ENCODE measurements at places on chromosomes 16 and 17. TPM values are rescaled to one million over a fixed set of nuclear protein-coding genes. Genes with fewer than 3 reads are reported as not detected.

The C16orf74 gene
- 0.13 TPM for polyA plus RNA-seq

The RRAD gene
- polyA plus RNA-seq, result 293 TPM

The IGSF6 gene
- 0.15 TPM for polyA plus RNA-seq

The ARHGAP44 gene
- 0.99 TPM for polyA plus RNA-seq

DNA sequence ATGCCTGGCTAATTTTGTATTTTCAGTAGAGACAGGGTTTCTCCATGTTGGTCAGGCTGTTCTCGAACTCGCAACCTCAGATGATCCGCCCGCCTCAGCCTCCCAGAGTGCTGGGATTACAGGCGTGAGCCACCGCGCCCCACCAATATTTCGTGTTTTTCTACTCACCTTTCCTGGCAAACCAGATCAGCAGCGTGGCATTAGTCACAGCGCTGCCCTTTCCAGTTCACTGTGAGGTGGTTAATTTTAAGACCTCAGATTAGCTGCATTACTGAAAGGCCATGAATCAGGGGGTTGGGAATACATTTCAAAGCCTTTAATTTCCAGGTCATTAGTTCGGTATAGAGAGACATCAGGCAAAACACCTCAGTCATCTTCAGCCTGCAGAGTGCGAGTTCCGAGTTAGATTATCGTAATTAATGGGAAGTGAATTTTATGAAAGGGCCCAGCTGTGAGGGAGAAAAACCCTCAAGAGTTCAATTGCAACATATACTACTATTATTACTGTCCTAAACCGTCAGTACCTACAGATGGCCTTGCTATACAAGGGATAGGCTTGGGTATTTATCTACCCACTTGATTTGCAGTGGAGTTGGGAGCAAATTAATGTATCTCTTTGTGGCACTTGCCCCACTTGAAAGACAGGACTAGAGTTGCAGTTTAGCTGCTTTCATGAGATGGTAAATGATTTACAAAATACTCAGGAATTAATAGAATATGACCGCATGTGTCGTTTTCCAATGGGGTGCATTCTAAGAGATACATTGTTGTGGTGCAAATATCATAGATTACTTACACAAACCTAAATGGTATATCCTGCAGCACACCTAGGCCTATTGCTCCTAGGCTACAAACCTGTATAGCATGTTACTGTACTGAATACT is 2.1 kb upstream of the USP32 start:
- DNase-seq, result no peak

DNA sequence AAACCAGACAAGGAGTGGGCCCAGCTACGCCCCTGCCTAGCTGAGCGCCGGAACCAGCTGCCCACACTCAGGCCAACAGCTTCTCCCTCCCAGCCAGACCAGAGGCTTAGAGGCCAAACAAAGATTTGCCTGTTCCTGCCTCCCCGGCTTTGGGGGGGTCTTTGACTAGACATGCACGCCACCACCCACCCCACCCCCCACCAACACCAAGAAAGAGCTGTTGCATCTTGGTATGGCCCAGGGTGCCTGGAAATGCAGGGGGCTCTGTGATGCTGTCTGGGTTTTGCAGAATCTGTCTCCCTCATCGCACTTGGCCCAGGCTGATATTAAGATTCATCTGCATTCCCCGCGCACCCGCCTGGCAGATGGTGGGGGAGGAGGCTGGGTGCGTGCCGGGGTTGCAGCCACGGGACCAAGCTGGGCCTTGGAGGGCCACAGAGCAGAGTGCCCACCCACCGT is 1.3 kb upstream of the NXPH3 start:
- peak; percentile 46 for DNase-seq

Measured in psoas muscle (tissue), 8 donors.